ENCODE measurements at places on chromosomes 6 and 20.

- DNase-seq, result no peak
Observed at GRCh38 chr6:169978615-169979161, 227.3 kb downstream of the ERMARD start.

DNA sequence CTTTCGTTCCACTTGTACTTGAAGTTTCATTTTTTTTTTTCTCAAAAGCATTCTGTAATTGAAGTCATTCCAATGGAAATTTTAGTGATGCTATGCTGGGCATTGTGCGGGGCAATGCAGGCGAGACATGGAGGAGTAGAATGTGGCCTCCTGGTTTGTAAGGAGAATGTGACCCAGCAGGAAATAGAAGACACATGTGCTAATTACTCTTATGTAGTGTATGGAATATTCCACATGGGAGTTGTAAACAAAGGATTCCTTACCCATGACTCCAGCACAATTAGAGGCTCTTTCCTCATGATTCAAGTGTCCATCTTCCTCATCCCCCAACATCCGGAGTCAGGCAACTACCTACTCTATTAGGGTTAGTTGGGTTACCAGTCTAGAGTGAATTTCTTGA lies 14.9 kb upstream of the RFPL4B start:
- no peak for DNase-seq

- DNase-seq, result no peak
Observed at GRCh38 chr20:20604907-20605306, 107.5 kb downstream of the RALGAPA2 start.

DNA sequence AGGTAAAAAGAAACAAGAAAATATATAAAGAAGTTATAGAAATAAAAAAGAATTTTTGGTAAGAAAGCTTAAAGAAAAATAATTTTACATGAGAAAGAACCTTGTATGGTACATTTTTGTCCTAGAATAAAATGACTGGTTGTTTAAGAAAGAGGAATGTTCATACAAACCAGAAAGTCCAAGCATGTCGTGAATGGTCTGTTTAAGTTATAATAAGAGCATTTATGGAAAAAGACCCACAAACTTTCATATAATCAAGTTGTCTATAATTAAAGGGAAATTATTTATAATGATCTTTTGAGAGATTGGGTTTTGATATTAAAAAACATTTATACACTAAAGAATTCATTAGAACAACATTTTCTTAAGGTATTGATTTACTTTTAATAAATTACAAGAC lies 27.8 kb upstream of the FAM110A start:
- peak; percentile 64 for DNase-seq

GRCh38 chr6:16998461-16998860 lies 103.4 kb upstream of the STMND1 start:
- DNase-seq, result no peak

GRCh38 chr6:108113557-108114519 lies 39.3 kb upstream of the OSTM1 start:
- peak; percentile 60 for DNase-seq

GRCh38 chr20:6739406-6739805 lies 28.1 kb upstream of the BMP2 start:
- DNase-seq, result no peak

GRCh38 chr6:45714741-45715507 lies 300.7 kb downstream of the CLIC5 start:
- peak; percentile 86 for DNase-seq

DNA sequence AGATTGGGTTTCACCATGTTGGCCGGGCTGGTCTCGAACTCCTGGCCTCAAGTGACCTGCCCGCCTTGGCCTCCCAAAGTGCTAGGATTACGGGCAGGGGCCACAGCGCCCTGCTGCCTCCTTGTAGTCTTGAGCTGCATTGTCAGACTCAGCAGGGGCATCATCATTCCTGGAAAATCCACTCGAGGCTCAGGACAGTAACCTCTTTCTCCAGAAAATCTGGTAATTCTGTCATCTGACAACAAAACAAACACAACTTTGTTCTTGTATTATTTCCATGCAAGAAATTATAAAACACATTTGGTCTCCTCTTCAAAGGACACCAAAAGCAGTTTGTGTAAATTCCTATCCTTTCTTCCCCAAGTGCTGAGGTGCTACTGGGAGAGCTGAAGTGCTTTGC lies 137.2 kb upstream of the INSM1 start:
- no peak for DNase-seq

DNA sequence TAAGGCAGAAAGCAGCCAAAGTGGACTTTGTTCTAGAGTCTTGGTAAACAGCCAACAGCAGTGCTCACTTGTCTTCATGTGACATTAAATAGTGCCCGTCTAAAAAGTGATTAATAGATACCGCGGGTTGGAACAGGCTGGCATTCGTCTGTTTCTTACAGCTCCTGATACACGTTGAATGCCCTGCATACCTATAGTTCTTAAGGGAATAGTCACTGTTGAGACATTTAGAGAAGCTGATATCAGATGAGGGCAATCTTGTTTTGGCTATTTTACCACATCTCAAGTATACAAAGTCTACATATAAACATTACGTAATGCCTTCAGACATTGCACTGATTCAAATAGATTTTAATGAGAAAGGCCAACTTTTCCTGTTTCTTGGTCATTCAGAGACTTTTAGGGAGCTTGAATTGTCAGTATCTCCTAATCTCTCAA lies 374.9 kb upstream of the FLRT3 start:
- DNase-seq, result peak; percentile 20

- DNase-seq, result peak; percentile 27
Observed at GRCh38 chr20:9235518-9235917, 166.6 kb downstream of the PLCB4 start.

DNA sequence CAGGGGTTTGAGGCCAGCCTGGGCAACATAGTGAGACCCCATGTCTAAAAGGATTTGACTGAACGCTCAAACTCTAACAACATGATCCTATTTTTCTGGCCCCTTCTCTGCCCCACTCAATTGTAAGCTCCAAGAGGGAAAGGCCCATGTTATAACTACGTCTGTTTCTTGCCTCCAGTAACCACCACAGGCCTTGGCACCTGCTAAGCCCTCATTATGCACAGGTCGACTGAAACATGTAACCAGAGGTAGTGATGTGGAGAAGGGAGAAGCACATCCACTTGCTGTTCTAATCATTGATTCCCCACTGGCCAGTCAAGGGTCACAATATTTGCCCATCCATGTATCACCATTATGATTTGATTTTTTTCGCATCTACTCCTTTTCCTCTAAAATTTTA lies 475.5 kb downstream of the KIF16B start:
- no peak for DNase-seq

DNA sequence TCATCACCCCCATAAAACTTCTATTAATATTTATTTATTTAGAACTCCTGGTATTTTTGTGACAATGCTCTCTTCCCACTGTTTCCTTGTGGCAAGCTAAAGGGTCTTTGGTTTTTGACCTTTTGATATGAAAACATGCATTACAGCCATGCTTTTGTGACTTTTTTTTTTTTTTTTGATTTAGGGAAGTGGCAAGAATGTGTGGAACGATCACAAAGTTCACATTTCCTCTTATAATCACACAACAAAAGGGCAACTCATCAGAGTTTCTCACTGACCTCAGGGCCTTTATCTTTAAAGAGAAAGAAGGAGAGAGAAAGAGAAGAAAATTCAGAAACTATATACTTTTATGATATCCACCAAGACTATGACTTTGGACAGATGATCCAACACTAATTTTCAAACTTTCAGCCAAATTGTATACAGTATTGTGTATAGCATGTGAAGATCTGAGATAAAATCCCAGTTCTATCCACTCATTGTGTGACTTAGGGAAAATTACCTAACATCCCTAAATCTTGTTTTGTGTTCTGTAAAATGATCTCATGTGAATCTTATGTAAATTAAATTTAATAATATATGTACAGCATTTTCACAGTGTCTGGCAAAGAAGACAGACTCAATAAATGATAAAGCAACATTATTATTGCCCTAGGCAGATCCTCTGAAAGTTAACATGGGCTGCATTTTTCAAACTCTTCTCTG lies 106.8 kb upstream of the MARCKS start:
- no peak for DNase-seq

DNA sequence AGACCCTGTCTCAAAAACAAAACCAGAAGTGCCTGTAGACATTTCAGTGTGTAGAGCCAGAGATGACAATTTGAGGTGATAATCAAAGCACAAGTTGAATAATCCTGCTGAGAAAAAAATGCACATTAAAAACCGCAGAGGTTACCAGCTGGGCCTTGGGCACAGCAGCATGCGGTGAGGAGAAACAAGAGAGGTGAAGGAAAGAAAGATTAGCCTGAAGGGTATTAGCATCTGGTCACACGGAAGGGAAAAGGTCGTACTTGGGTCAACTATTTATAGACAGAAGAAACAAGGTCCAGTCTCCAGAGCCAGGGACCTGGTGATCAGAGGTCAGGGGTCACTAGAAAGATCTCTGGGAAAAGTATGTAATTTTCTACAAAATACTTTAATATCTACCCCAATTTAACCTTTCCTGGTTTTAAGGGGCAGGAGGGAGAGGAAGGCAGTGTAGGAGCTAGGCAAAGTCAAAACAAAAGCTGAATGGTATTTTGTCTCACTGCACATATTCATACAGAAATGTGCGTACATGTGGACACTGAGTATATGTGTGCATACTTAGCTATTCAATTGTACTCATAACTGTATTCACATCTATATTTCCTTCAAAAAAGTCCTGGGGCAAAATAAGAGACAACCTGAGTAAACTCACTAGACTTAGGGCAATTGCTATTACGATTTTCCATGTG lies 10.1 kb downstream of the MAP7 start:
- DNase-seq, result no peak

DNA sequence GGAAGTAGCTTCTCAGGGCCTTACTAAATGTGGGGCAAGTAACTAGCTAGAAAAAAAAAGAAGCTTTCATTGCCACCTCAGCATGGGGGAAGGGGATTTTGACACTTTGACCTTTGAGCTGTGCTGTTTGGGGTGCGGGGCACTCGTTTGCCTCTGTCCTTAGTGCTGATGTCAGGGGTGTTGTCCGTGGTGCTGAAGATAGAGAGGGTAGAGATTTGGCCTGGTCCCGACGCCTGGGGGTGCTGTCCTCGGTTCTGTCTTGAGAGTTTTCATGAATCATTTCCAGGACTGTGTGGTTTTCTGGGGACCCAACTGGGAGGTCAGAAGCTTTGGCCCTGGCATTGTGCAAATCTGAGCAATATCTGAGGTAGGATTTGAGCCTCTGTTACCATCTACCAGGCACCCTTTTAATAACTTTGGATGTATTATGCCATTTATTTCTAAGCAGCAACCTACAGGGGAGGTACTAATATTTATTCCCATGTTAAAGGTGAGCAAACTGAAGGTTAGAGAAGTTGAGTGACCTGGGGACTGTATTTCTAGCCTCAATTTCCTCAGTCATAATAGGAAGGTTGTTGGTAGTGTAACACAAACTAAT lies 78.0 kb downstream of the DLGAP4 start:
- DNase-seq, result peak; percentile 20

DNA sequence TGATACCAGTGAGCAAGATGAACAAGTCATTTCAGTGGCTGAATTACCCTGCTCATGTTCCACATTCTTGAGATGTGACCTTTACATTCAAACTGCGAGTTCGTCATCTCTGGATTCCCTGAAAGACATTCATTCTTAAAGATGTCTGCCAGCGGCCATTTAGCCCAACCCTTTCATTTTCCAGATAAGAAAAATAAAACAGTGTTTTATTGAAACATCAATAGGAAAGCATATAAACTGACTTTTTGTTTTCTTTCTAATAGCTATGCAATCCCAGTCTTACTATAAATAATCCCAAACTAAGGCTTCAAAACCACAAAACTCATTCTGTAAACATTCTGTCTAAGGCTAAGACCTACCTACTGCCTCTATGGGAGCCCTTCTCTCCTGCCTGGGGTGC lies 134.0 kb downstream of the SAMD5 start:
- no peak for DNase-seq

GRCh38 chr20:3924304-3925112 lies 35.3 kb downstream of the PANK2 start:
- no peak for DNase-seq

- DNase-seq, result no peak
Observed at GRCh38 chr20:34435589-34435988, 72.5 kb downstream of the ITCH start.

DNA sequence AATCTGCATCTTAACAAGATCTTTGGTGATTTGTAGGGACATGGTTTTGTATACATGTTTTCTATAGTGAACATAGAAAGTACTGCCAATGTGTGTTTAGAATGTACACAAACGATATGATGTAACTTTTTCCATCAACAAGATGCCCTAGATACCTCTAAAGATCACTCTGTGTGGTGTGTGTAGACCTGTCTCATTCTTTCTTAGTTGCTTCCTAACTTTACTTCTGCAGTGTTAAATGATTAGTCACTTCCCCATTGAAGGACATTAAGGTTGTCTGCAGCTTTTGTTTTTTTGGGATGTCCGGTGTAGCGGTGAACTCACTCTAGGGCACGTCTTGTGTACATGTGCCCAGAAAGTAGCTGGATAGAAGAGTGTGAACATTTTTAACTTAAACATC lies 35.9 kb downstream of the CDYL start:
- no peak for DNase-seq

- DNase-seq, result no peak
Observed at GRCh38 chr20:39813190-39813829, 851.2 kb downstream of the DHX35 start.

DNA sequence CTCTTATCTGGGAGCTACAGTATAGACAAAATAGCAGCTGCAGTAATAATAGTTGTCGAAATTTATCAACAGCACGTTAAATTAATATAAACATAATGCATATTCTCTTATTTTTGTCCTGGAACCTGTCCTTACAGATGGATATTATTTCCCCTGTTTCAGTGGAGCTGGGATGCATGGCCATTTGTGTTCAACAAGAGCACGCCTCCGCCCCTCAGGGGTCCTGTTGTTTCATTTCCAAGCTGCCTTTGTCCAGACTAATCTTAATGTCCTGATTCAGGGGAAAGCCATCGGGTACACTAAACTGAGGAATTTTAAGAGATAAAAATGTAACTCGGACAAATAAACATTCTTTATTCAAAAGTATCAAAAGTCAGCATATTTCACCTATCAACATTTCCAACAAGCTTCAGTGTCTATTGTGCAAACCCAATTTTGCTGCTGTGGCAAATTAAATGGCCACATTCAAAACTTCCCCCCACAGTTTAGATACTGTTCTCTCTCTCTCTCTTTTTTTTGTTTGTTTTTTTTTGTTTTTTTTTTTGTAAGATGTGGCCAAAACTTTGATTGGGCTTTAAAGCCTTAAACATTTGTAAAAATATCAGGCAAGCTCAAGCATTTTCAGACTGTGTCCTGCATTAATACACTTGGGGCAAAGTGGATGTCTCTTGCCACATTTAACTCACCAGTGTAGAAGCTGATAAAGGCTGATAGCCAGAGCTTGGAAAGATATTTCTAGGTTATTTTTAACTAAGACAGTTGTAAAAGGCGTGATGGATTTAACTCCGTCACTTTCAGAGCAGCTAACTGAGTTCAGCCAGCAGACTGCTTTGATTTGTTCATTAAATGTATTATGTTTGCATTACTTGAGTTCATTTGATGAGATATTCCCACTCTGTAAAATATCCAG lies 112.5 kb upstream of the QKI start:
- DNase-seq, result no peak

- DNase-seq, result no peak
Observed at GRCh38 chr6:17938901-17939300, 48.5 kb downstream of the KIF13A start.
